Mononuclear cell (primary cell): ENCODE measurements at places on chromosomes 3 and 15. TPM values are rescaled to one million over a fixed set of nuclear protein-coding genes. Genes with fewer than 3 reads are reported as not detected.

The STOML1 gene
- total RNA-seq = 2.2 TPM

The CELF6 gene
- total RNA-seq = 0.84 TPM

The AMT gene
- 2.6 TPM for total RNA-seq

The ADAMTSL3 gene
- total RNA-seq = not detected

The MME gene
- 1.7 TPM for total RNA-seq

The RBP2 gene
- not detected for total RNA-seq

The ASB14 gene
- 0.10 TPM for total RNA-seq

The C3orf20 gene
- 0.21 TPM for total RNA-seq

The CCPG1 gene
- 34.3 TPM for total RNA-seq

The THBS1 gene
- total RNA-seq = 171 TPM

The FGF12 gene
- total RNA-seq = under 0.01 TPM

The TUBGCP4 gene
- total RNA-seq = 4.9 TPM

The NR1I2 gene
- not detected for total RNA-seq

The POLQ gene
- 0.42 TPM for total RNA-seq

The GPR87 gene
- not detected for total RNA-seq

The C3orf70 gene
- total RNA-seq = not detected

The PLD1 gene
- total RNA-seq = 10.4 TPM

The SAMD7 gene
- not detected for total RNA-seq

The SHC4 gene
- total RNA-seq = 0.10 TPM

The KBTBD12 gene
- not detected for total RNA-seq

The PLA2G4D gene
- not detected for total RNA-seq

The CCDC39 gene
- not detected for total RNA-seq

The NKIRAS1 gene
- total RNA-seq = 5.1 TPM

The POPDC2 gene
- total RNA-seq = 21.5 TPM

The TRPM7 gene
- total RNA-seq = 81.0 TPM

The MESD gene
- total RNA-seq = 8.6 TPM

The XCR1 gene
- total RNA-seq = 1.0 TPM

The NISCH gene
- 75.8 TPM for total RNA-seq

The SSUH2 gene
- not detected for total RNA-seq

The TWF2 gene
- total RNA-seq = 70.5 TPM

The GP5 gene
- 3.8 TPM for total RNA-seq

The BLOC1S6 gene
- total RNA-seq = 102 TPM

The SLC4A7 gene
- 69.8 TPM for total RNA-seq

The RTP4 gene
- 2.2 TPM for total RNA-seq

The FAM219B gene
- total RNA-seq = 11.4 TPM

The ONECUT1 gene
- 0.10 TPM for total RNA-seq

The CCR8 gene
- 2.2 TPM for total RNA-seq

The PTH1R gene
- total RNA-seq = not detected

The PAQR9 gene
- not detected for total RNA-seq

The SLC12A1 gene
- not detected for total RNA-seq

The TEX55 gene
- not detected for total RNA-seq

The GOLGA8A gene
- total RNA-seq = 59.4 TPM

The PSTPIP1 gene
- 55.7 TPM for total RNA-seq

The NFKBIZ gene
- 1,930 TPM for total RNA-seq

The GRM7 gene
- not detected for total RNA-seq

The PLSCR4 gene
- 0.10 TPM for total RNA-seq

The GOLGA8T gene
- total RNA-seq = not detected

The CHRNB4 gene
- total RNA-seq = not detected

The CD86 gene
- total RNA-seq = 50.1 TPM

The PYGO1 gene
- under 0.01 TPM for total RNA-seq

The CPLX3 gene
- total RNA-seq = not detected

The EIF5A2 gene
- 3.4 TPM for total RNA-seq

The DPPA2 gene
- total RNA-seq = not detected

The DCLK3 gene
- under 0.01 TPM for total RNA-seq
